ENCODE measurements at places on chromosomes 6 and 20. TPM values are rescaled to one million over a fixed set of nuclear protein-coding genes. Genes with fewer than 3 reads are reported as not detected.

RBPJL gene
- total RNA-seq: not detected

QRSL1 gene
- total RNA-seq: 11.6 TPM

LHFPL5 gene
- not detected for total RNA-seq

RBBP8NL gene
- not detected for total RNA-seq

SAYSD1 gene
- total RNA-seq: 10.4 TPM

NMBR gene
- total RNA-seq: not detected

DDRGK1 gene
- 68.3 TPM for total RNA-seq

C20orf202 gene
- total RNA-seq: not detected

NFKBIL1 gene
- 22.8 TPM for total RNA-seq

SEMG1 gene
- not detected for total RNA-seq

RAB44 gene
- total RNA-seq: 0.25 TPM

HIVEP1 gene
- 27.8 TPM for total RNA-seq

TLDC2 gene
- not detected for total RNA-seq

TNNC2 gene
- not detected for total RNA-seq

ADGRF4 gene
- not detected for total RNA-seq

KIAA1755 gene
- not detected for total RNA-seq

HELZ2 gene
- total RNA-seq: 202 TPM

ADGRB3 gene
- total RNA-seq: not detected

FHL5 gene
- total RNA-seq: not detected

CLPSL2 gene
- not detected for total RNA-seq

PREP gene
- total RNA-seq: 43.7 TPM

FLRT3 gene
- not detected for total RNA-seq

RIMS1 gene
- not detected for total RNA-seq

CYP39A1 gene
- not detected for total RNA-seq

BNIP5 gene
- total RNA-seq: not detected

EEF1E1 gene
- 30.0 TPM for total RNA-seq

SRSF6 gene
- 109 TPM for total RNA-seq

SLC22A7 gene
- not detected for total RNA-seq

MUC21 gene
- not detected for total RNA-seq

DSP gene
- total RNA-seq: 0.33 TPM

ANKRD66 gene
- total RNA-seq: not detected

PTPRT gene
- total RNA-seq: not detected

ARFGEF3 gene
- 0.50 TPM for total RNA-seq

RIN2 gene
- not detected for total RNA-seq

LIN28B gene
- total RNA-seq: not detected

ILRUN gene
- 85.3 TPM for total RNA-seq

MAK gene
- 0.35 TPM for total RNA-seq

All from activated CD4-positive, alpha-beta memory T cell treated with anti-CD3 and anti-CD28 coated beads, Interleukin-2, amount 10 ng/mL, durations not matched to agents 7 days and 5 days (primary cell).